DMS153 (cell line): ENCODE measurements at places on chromosomes 16 and 17.

DNA sequence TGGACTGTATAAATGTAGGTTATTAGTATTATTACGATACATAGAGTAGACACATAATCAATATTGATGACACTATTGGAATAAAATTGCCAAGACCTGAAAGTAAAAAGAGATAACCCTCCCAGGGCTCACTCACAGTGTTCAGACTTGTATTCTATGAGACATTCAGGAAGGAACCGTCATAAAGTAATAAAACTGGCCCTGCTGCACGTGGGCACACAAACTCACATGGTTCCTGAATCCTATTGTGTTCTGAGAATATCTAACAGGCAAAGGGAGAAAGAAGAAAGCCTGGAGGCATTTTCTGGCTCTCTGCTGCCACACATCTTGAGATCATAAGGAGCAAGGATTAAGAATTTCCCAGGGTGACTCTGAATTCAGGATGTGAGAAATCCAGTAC lies 575.9 kb downstream of the HS3ST4 start:
- DNase-seq, result no peak

DNA sequence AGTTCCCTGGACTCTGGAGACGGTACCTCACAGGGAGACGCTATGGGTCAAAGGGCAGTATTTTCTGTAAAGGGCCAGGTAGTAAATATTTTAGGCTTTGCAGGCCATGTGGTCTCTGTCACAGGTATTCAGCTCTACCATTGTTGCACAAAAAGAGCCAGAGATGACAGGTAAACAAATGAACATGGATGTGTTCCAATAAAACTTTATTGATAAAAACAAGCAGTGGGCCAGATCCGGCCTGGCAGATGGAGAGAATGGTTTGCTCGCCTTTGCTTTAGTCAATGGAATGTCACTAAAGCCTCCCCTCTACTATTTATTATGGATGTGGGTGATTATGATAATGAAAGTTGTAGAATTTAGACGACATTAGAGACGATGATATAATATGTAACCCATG lies 8.9 kb upstream of the SLC5A11 start:
- DNase-seq, result no peak

- DNase-seq, result no peak
These were observed 189.4 kb upstream of the CDH8 start for GRCh38 chr16:62225675-62226074.

- DNase-seq, result no peak
These were observed 6.8 kb upstream of the RASD1 start for GRCh38 chr17:17502741-17503565.

DNA sequence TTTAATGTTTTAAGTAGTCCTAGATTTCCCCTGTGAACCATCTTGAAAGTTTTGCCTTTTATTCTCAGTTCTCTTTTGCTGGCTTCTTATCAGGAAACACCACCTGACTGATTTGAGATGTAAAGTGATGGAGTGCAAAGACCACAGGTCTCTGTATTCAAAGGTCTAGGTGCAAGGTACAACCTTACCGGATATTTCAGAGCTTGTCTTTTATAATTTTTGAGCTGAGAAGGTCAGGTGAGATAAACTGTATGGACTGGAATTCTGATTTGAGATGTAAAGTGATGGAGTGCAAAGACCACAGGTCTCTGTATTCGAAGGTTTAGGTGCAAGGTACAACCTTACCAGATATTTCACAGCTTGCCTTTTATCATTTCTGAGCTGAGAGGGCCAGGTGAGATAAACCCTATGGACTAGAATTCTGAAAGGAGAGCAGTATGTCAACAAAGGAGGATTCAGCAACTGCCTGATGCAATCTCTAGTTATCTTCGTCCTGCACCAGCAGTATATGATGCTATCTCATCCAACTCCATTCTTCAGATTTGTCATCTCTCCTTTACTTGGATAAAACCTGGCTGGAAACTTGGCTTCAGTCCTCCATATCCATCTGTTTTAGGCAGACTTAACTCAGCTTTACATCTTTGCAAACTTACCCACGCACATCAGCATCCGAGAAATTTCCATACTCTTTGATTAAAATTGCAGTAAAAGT lies 64.3 kb downstream of the CENPV start:
- DNase-seq, result no peak

DNA sequence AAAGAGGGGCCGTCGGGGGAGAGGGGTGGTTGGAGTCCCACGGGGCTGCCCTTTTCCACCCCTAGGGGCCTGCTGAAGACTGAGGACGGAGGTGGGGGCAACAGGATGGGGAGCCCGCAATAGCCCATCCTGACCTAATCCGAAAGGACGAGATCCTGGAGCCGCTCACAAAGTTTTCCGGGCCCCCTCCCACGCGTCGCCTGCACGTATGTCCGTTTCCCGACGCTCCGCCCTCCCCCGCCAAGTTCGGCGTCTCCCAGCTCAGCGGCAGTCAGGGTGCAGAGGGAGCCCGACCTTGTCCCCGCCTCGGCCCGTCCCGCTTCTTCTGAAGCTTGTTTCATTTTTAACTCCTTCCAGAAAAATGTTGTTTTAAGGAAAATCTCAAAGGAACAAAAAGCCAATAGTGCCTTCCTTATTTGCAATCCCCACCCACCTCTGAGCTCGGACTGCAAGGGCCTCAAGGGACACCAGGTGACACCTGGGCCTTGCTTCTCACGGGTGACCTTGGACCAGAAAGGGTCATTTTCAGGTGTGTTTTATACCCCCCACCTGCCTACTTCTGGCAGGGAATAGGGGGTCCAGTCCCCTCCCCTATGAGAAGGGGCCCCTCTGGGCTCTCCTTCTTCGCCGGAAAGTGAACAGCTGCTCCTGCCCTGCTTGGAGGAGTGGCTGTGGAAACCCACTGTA lies 3.4 kb upstream of the ZNF423 start:
- DNase-seq, result no peak

DNA sequence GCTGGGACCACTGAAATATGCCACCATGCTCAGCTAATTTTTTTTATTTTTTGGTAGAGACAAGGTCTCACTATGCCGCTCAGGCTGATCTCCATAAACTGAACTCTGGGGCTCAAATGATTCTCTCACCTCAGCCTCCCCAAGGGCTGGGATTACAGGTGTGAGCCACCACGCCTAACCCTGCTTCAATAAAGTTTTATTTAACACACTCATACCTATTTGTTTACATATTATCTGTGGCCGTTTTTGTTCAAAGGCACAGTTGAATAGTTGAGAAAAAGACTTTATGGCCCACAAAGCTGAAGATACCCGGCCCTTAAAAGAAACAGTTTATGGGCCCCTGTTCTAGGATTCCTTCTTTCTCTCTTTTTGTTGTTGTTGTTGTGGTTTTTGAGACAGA lies 419.8 kb downstream of the SLC39A11 start:
- no peak for DNase-seq

DNA sequence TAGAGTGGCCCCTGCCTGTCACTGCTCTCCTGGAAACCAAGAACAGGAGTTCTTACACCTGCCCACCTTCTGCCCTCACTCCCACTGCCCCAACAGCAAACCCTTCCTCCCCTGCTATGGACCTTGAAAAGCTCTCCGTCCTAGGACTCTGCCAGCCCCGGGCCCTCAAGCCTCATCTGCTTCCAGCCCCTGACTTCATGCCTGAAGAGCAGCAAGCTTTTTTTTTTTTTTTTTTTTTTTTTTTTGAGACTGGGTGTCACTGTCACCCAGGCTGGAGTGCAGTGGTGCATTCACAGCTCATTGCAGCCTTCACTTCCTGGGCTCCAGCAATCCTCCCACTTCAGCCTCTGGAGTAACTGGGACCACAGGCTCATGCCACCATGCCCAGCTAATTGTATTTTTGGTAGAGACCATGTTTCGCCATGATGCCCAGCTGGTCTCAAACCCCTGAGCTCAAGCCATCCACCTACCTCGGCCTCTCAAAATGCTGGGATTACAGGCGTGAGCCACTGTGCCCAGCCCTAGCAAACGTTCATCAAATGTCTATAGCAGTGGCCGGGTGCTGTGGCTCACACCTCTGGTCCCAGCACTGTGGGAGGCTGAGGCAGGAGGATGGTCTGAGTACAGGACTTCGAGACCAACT lies 16.9 kb downstream of the CARHSP1 start:
- DNase-seq, result no peak

DNA sequence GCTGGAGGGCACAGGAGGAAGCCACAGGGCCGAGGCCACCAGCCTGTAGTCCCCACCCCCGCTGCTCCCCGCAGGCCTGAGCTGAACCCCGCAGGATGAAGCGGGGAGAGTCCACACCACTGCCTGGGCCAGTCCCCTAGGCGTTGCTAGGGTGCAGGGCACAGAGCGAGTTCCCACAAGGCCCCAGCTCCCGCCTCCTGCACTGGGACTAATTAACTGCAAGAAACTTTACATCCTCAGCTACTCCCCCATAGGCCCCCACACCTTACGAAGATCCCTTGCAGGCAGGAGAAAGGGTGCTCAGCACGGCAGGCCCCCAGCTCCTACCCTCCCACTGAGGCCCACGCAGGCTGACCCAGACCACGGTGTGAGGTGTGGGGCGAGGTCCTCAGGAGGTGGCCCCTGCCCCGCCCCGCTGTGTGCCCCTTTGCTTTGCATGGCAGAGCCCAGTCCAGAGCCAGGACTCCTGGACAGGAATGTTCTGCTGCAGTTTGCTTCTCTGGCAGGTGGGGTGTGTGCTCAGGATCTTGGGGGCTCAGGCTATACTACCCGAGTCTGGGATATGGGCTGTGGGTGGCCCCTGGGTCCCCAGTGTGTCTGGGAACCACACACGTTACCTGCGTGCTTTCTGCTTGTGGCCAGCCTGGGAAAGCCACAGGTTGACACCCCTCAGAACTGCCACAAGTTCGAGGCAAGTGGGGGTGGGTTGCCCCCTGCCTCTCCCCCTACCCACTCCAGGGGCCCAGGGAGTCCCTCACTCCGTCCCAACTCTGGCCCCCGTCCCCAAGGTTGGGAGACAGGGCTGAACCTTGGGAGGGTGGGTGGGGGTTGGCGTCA lies 1.2 kb downstream of the GNG13 start:
- DNase-seq, result no peak

- no peak for DNase-seq
These were observed at the start of gene NEURL4 for GRCh38 chr17:7328840-7329373. TSS of gene NEURL4 (minus strand) at chr17:7329335. CDS start at chr17:7329312, 23 bp downstream.
